ENCODE measurements at places on chromosomes 5 and 9. TPM values are rescaled to one million over a fixed set of nuclear protein-coding genes. Genes with fewer than 3 reads are reported as not detected.

Gene EFNA5
- 11.8 TPM for total RNA-seq

Gene C5
- total RNA-seq: 2.0 TPM

Gene BSPRY
- total RNA-seq: 3.9 TPM

Gene INSYN2B
- total RNA-seq: 0.25 TPM

Gene IL5
- not detected for total RNA-seq

Gene NRG2
- 5.2 TPM for total RNA-seq

Gene SLC12A7
- 21.6 TPM for total RNA-seq

Gene SH2D3C
- total RNA-seq: 19.6 TPM

Gene LIX1
- not detected for total RNA-seq

GRCh38 chr5:89499787-89500186 lies 616.8 kb upstream of the MEF2C start:
- H3K36me3 ChIP-seq: no peaks in the 10 kb centered on the region
- no peak overlapping the region for H3K27ac ChIP-seq
- DNase-seq: no peak
- no peaks in the 10 kb centered on the region for H3K4me1 ChIP-seq

- DNase-seq: peak; percentile 72
- no peak overlapping the region for H3K4me3 ChIP-seq
- no peak overlapping the region for H3K27ac ChIP-seq
- no peaks in the 10 kb centered on the region for H3K36me3 ChIP-seq
- H3K27me3 ChIP-seq: no peaks in the 10 kb centered on the region
These were observed 49.4 kb upstream of the ORM1 start for GRCh38 chr9:114273461-114273881.

DNA sequence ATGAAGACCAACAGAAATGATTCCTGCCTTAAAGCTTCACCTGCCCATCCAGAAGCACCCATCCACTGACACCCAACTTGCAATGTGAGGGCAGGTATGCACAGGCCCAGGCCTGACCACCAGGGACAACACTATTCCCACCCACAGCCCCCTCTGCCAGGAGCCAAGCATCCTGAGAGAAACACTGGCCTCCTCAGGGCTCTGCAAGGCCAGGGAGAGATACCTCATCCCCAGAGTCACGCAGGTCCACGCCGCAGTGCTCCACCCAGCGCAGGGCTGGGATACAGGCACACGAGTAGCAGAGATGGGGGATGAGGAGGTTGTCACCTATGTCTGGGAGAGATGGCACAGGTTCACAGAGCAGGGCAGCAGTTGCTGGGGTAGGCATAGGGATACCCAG lies 99.4 kb downstream of the PSD2 start:
- no peak for DNase-seq
- no peaks in the 10 kb centered on the region for H3K27me3 ChIP-seq
- no peak overlapping the region for H3K27ac ChIP-seq
- H3K36me3 ChIP-seq: no peaks in the 10 kb centered on the region

GRCh38 chr9:22840641-22841040 lies 394.0 kb downstream of the DMRTA1 start:
- no peak for DNase-seq
- H3K4me1 ChIP-seq: no peaks in the 10 kb centered on the region
- no peak overlapping the region for H3K4me3 ChIP-seq
- H3K27me3 ChIP-seq: no peaks in the 10 kb centered on the region

DNA sequence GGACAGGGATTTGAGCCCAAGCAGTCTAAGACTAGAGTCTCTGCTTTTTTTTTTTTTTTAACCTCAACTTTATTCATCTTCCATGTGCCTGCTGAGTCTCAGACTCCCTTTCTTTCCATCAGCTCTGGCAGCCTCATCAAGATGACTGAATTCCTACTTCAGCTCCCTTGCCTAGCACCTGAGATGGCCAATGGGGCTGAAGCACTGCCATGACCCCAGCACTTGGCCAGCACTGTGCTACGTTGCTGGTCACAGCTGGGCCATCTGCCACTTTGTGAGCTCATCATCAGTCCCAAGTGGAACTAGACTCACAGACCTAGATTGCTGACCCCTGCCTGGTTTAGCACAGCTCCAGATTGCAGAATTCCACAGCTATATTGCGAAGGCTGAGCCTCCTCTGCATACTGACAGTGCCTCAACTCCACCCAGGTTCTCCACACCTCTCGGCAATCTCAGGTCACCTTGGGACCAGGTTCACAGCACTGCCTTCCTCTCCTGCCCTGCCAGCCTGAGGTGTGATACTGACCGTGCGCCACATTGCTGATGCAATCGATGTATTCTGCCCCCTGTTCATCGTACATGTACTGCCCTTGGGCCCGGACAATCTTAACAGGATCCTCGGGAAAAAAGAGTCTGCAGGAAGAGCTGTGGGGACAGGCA lies 1.6 kb downstream of the PHYKPL start:
- no peaks in the 10 kb centered on the region for H3K27me3 ChIP-seq
- H3K27ac ChIP-seq: peak overlapping the region; percentile 97
- DNase-seq: no peak
- H3K4me1 ChIP-seq: peaks cover 36% of the 10 kb centered on the region

DNA sequence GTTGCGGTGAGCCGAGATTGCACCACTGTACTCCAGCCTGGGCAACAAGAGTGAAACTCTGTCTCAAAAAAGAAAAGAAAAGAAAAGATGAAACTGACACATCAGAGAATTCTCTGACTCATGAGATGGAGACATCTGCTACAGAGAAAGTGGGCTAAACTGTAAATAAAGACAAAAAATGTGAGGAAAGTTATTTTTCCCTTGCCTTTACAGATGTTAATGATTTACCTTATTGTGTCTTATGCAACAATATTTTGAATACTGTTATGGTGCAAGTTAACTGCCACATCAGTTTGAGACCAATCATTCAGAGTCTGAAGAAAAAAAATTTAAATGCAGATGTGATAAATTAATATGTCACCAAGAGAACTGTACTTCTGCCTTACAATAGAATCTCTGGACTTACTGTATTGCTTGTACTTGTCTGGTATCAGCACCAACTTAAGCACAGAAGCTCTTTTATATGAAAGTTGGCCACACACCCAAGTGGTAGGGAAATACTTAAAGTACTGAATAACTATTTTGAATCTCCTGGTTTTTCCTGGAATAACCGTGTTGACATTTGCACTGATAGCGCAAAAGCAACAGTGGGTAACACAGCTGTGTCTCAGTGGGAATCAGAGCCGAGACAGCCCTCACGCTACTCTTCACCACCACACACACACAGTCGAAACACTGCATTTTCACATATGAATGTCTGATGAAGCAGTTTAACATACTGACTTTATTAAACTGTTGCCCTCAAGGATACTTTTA lies 169.9 kb downstream of the FANCC start:
- no peaks in the 10 kb centered on the region for H3K36me3 ChIP-seq
- DNase-seq: no peak
- H3K4me3 ChIP-seq: no peak overlapping the region
- no peaks in the 10 kb centered on the region for H3K27me3 ChIP-seq

- no peaks in the 10 kb centered on the region for H3K27me3 ChIP-seq
- H3K4me3 ChIP-seq: peak within 1 kb of the TSS; percentile 24
- peak within 1 kb of the TSS; percentile 62 for H3K27ac ChIP-seq
- DNase-seq: no peak
- H3K36me3 ChIP-seq: no peaks in the 10 kb centered on the region
- H3K4me1 ChIP-seq: peaks cover 16% of the 10 kb centered on the region
These were observed at the start of gene OMD for GRCh38 chr9:92424340-92424739. OMD (minus strand) TSS chr9:92424471; CDS start chr9:92417558, 6,913 bp downstream.

GRCh38 chr9:93450945-93451815 lies at the start of gene FAM120A:
FAM120A (plus strand) TSS chr9:93451685; CDS start chr9:93451916, 231 bp downstream.
- no peak for DNase-seq
- H3K27ac ChIP-seq: peak within 1 kb of the TSS; percentile 95

- H3K27ac ChIP-seq: no peak overlapping the region
- no peak overlapping the region for H3K4me3 ChIP-seq
- H3K36me3 ChIP-seq: no peaks in the 10 kb centered on the region
These were observed 34.5 kb downstream of the DAB2IP start for GRCh38 chr9:121685795-121686377.

- H3K27ac ChIP-seq: no peak overlapping the region
- no peak overlapping the region for H3K4me3 ChIP-seq
- H3K4me1 ChIP-seq: peaks cover 37% of the 10 kb centered on the region
- no peak for DNase-seq
- no peaks in the 10 kb centered on the region for H3K27me3 ChIP-seq
These were observed 16.1 kb downstream of the CSNK1G3 start for GRCh38 chr5:123528065-123528464.
